Thoracic aorta (tissue), 2 donors: ENCODE measurements at places on chromosomes 5 and 9.

DNA sequence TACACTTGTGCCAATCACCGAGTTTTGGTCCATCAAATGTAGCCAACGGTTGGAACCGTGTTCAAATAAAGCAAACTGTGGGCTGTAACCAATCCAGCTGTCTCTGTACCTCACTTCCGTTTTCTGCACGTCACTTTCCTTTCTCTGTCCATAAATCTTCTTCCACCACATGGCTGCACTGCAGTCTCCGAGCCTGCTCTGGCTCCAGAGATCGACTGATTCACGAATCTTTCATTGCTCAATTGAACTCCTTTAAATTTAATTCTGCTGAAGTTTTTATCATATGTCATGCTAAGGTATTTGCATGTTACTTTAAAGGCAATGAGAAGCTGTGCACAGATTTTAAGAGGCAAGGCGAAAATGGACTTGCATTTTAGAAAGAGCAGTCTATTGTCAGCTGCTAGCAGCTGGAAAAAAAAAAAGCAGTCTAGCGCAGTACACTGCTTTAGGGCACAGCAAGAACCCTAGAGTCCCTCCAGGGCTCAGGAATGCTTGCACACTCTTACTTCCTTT, 13.2 kb downstream of the TTC39B start:
- peaks cover 71% of the 10 kb centered on the region for H3K4me1 ChIP-seq
- peak overlapping the region; percentile 90 for H3K27ac ChIP-seq
- no peak for DNase-seq
- H3K4me3 ChIP-seq: peak overlapping the region; percentile 41
- no peaks in the 10 kb centered on the region for H3K36me3 ChIP-seq

DNA sequence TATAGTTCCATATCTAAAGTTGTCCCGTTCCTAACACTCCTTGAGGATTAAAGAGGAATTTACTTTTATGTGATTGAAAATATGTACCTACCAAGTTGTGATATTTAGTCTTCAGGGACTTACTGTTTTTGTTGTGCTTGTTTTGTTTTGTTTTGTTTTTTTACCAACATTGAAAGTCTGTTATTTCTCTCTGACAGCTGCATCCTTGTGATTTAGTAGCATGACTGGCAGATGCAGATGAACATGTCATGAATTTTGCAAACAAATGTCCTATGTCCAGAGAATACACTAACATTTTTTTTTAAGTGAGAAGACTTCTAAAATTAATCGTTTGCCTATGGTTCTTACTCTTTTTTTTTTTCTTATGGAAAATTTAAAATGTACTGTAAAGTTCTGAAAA, 85.4 kb downstream of the MAN2A1 start:
- H3K4me1 ChIP-seq: peaks cover 4% of the 10 kb centered on the region
- no peak for DNase-seq
- no peaks in the 10 kb centered on the region for H3K27me3 ChIP-seq
- no peak overlapping the region for H3K27ac ChIP-seq
- no peak overlapping the region for H3K4me3 ChIP-seq

GRCh38 chr9:135073741-135074305, 13.6 kb upstream of the OLFM1 start:
- H3K4me1 ChIP-seq: peaks cover 3% of the 10 kb centered on the region
- H3K4me3 ChIP-seq: no peak overlapping the region
- H3K27me3 ChIP-seq: no peaks in the 10 kb centered on the region
- no peak for DNase-seq
- no peaks in the 10 kb centered on the region for H3K36me3 ChIP-seq

GRCh38 chr5:79562351-79563246, 48.7 kb upstream of the HOMER1 start:
- no peak for DNase-seq
- H3K27ac ChIP-seq: no peak overlapping the region
- no peaks in the 10 kb centered on the region for H3K27me3 ChIP-seq

DNA sequence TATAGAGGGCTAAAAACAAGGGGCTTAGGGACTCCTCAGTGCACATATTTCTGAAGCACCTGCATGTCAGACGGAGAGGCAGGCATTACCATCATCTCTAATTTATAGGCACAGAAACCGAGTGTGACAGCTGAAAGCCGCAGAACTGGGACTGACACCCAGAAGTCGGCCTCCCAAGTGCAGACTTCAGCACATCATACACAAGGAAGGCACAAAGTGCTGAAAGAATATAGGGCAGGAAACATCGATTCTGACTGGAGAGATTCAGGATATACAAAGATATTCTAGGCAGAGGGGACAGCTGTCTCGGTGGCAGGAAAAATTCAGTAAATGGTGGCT, 11.2 kb downstream of the MRPS27 start:
- no peak for DNase-seq
- H3K27ac ChIP-seq: peak overlapping the region; percentile 2
- H3K4me1 ChIP-seq: peaks cover 5% of the 10 kb centered on the region
- H3K4me3 ChIP-seq: no peak overlapping the region
- H3K27me3 ChIP-seq: no peaks in the 10 kb centered on the region

- H3K27ac ChIP-seq: no peak overlapping the region
- H3K36me3 ChIP-seq: no peaks in the 10 kb centered on the region
- H3K27me3 ChIP-seq: no peaks in the 10 kb centered on the region
- H3K4me3 ChIP-seq: no peak overlapping the region
- no peak for DNase-seq
These were observed 747.3 kb upstream of the C9orf72 start for GRCh38 chr9:28320616-28321015.

- H3K27ac ChIP-seq: peak overlapping the region; percentile 10
- DNase-seq: no peak
- no peak overlapping the region for H3K4me3 ChIP-seq
- no peaks in the 10 kb centered on the region for H3K36me3 ChIP-seq
- H3K27me3 ChIP-seq: no peaks in the 10 kb centered on the region
- peaks cover 6% of the 10 kb centered on the region for H3K4me1 ChIP-seq
These were observed 297.0 kb downstream of the SLIT3 start for GRCh38 chr5:169003721-169004541.

DNA sequence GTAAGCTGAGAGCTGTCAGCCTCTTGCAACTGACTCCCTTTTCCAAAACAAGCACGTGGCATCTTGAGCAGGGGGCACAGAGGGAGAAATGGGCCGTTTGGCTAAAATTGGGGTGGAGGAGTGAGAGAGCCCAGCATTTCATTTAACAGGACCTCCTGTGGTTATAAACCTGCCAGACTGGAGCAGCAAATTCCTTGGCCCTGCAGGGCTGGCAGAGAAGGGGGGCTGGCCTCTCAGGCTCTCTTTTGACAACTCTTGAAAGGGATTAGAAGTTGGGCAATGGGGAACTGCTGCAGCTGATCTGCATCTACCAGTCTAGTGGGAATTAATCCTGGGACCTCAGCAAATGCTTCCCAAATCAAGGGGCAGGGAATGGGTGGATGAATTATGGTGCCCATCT, 7.2 kb upstream of the POU4F3 start:
- H3K36me3 ChIP-seq: no peaks in the 10 kb centered on the region
- no peak overlapping the region for H3K27ac ChIP-seq
- DNase-seq: no peak
- H3K4me3 ChIP-seq: no peak overlapping the region

GRCh38 chr9:93177676-93178075, 6.3 kb upstream of the WNK2 start:
- H3K27ac ChIP-seq: no peak overlapping the region
- no peaks in the 10 kb centered on the region for H3K36me3 ChIP-seq
- no peaks in the 10 kb centered on the region for H3K27me3 ChIP-seq
- H3K4me3 ChIP-seq: no peak overlapping the region
- DNase-seq: no peak

- H3K27ac ChIP-seq: no peak overlapping the region
- no peak for DNase-seq
- no peak overlapping the region for H3K4me3 ChIP-seq
- peaks cover 5% of the 10 kb centered on the region for H3K4me1 ChIP-seq
- H3K27me3 ChIP-seq: no peaks in the 10 kb centered on the region
These were observed 71.0 kb downstream of the FANCC start for GRCh38 chr9:95246547-95246946.

DNA sequence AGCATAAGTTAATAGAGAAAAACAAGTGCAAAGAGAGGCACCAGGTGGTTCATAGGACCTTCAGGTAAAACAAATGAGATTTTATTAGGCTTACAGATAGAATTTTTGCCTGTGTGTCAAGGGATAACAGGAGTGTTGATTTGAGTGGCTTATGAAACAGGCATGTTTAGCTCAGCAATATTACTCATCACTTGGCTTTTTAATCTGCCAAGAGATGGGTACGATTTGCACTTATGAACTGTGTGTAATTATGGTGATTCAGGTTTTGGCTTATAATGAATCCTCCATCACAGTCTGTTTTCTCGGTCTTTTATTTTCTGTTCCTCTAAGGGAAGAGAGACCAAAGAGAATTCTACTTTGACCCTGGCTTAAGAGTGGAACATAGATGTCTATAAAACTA, 199.3 kb downstream of the DMRTA1 start:
- H3K27me3 ChIP-seq: no peaks in the 10 kb centered on the region
- H3K4me3 ChIP-seq: no peak overlapping the region
- H3K4me1 ChIP-seq: no peaks in the 10 kb centered on the region

DNA sequence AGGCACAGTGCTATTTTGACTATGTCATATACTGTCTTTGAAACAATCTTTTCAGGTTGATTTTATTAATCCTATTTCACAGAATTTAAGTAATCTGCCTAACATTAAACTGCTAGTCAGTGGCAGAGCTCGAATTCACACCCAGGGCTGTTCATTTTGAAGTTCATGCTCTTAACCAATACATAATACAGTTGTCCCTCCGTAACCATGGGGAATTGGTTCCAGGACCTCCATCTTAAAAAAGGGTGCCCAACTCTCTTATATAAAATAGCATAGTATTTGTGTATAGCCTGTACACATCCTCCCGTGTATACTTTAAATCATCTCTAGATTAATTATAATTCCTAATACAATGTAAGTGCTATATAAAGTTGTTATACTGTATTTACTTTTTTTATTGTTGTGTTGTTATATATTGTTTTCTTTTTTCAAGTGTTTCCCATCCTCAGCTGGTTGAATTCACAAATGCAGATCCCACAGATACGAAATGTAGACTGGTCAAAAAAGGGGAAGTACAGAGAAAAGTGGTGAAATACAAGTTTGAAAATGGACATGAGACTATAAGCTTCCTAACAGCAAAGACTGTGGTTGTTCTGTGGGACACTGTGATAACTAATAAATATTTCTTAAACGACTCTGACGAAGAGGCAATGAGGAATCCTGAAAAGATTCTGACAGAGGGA, 18.3 kb downstream of the RFX3 start:
- H3K4me1 ChIP-seq: peaks cover 8% of the 10 kb centered on the region
- no peaks in the 10 kb centered on the region for H3K27me3 ChIP-seq
- H3K36me3 ChIP-seq: no peaks in the 10 kb centered on the region
- DNase-seq: no peak
- H3K27ac ChIP-seq: no peak overlapping the region

GRCh38 chr9:107698779-107699178, 209.2 kb upstream of the KLF4 start:
- no peaks in the 10 kb centered on the region for H3K27me3 ChIP-seq
- no peaks in the 10 kb centered on the region for H3K4me1 ChIP-seq
- H3K27ac ChIP-seq: no peak overlapping the region
- H3K4me3 ChIP-seq: no peak overlapping the region
- H3K36me3 ChIP-seq: no peaks in the 10 kb centered on the region

- H3K4me1 ChIP-seq: peaks cover 5% of the 10 kb centered on the region
- DNase-seq: no peak
- no peak overlapping the region for H3K27ac ChIP-seq
- H3K36me3 ChIP-seq: no peaks in the 10 kb centered on the region
- no peak overlapping the region for H3K4me3 ChIP-seq
These were observed 151.1 kb upstream of the SMIM23 start for GRCh38 chr5:171634511-171634910.

DNA sequence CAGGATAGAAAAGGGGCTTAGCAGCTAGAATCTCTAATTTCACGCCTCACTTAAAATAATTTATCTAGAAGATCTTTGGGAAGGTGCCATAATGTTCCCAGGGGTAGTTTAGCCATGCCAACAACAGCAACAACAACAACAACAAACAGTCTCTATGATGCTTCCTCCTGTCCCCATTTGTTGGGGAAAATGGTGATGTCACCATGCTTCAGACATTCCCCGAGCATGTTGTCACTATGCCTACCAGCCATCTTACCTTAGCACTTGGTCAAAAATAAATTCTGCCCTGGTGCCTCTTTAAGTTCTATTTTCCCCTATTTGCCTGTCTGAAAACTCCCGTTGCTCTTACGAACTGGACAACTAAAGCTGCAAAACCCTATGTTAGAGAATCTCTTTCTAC, 76.6 kb downstream of the KCNN2 start:
- no peak for DNase-seq
- H3K36me3 ChIP-seq: no peaks in the 10 kb centered on the region
- H3K4me3 ChIP-seq: no peak overlapping the region
- no peak overlapping the region for H3K27ac ChIP-seq

GRCh38 chr9:132840980-132841379, 37.1 kb downstream of the AK8 start:
- no peaks in the 10 kb centered on the region for H3K27me3 ChIP-seq
- H3K27ac ChIP-seq: no peak overlapping the region
- no peak for DNase-seq
- no peaks in the 10 kb centered on the region for H3K36me3 ChIP-seq
- H3K4me3 ChIP-seq: no peak overlapping the region

DNA sequence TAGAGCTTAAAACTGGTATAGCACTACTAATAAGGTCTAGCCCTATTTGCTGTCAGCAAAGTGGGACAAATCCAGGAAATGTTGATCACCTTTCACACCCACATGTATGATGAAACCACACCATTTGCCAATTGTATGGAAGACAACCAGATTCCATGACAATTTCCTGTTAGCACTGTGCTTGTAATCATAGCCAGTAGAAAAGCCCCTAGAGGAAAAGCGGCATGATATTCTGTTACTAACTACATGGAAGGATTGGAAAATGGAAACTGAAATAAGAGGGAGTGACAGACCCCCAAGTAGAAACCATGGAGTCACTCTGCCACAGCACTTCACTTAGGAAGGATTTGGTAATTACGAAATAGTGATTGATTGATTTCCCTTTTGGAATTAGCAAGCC, 923 bp downstream of the SPATA6L start:
- H3K36me3 ChIP-seq: no peaks in the 10 kb centered on the region
- no peaks in the 10 kb centered on the region for H3K27me3 ChIP-seq
- H3K27ac ChIP-seq: no peak overlapping the region
- peaks cover 47% of the 10 kb centered on the region for H3K4me1 ChIP-seq
- no peak for DNase-seq

DNA sequence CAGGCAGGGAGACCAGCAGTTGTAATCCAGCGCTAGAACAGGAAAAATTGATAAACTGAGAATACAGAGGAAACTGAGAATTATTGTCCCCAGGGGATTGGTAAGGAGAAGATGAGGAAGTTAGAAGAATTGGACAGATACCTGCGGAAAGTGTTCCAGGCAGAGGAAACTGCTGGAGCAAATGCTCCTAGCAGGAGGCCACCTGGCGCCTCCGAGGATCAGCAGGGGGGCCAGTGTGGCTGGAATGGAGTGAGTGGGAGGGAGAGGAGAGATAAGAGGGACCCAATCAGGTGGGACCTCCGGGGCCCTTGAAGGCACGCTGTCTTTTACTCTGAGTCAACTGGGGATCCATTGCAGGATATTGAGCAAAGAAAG, 695 bp upstream of the ANXA6 start:
- H3K4me1 ChIP-seq: peaks cover 43% of the 10 kb centered on the region
- no peaks in the 10 kb centered on the region for H3K27me3 ChIP-seq
- no peak for DNase-seq
- peak overlapping the region; percentile 92 for H3K4me3 ChIP-seq
- H3K27ac ChIP-seq: peak overlapping the region; percentile 82
